Right kidney (tissue), 9 donors: ENCODE measurements at places on chromosomes 2 and 18.
A peak's percentile ranks its signal among the peaks of the same experiment; 100 is the strongest.

- peak; percentile 89 for DNase-seq
Observed at GRCh38 chr2:84970210-84970867, 622 bp upstream of the KCMF1 start.

DNA sequence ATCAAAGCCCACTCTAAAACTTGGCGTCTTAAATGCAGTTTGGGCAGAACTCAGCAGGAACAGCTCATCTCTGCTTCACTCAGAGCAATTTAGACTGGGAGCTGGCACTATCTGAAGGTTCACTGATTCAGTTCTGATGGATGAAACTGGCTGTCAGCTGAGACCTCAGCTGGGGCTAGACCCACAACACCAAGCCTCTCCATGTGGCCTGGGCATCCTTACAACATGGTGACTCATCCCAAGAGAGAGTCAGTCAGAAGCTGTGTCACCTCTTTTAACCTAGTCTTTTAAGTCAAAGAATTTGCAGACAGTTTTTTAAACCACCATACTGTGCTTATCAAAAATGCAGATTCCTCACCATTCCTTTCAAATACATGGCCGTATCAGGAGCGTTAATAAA, 62.6 kb upstream of the ZNF397 start:
- no peak for DNase-seq

GRCh38 chr2:195003881-195004471, 653.0 kb upstream of the SLC39A10 start:
- DNase-seq, result no peak

DNA sequence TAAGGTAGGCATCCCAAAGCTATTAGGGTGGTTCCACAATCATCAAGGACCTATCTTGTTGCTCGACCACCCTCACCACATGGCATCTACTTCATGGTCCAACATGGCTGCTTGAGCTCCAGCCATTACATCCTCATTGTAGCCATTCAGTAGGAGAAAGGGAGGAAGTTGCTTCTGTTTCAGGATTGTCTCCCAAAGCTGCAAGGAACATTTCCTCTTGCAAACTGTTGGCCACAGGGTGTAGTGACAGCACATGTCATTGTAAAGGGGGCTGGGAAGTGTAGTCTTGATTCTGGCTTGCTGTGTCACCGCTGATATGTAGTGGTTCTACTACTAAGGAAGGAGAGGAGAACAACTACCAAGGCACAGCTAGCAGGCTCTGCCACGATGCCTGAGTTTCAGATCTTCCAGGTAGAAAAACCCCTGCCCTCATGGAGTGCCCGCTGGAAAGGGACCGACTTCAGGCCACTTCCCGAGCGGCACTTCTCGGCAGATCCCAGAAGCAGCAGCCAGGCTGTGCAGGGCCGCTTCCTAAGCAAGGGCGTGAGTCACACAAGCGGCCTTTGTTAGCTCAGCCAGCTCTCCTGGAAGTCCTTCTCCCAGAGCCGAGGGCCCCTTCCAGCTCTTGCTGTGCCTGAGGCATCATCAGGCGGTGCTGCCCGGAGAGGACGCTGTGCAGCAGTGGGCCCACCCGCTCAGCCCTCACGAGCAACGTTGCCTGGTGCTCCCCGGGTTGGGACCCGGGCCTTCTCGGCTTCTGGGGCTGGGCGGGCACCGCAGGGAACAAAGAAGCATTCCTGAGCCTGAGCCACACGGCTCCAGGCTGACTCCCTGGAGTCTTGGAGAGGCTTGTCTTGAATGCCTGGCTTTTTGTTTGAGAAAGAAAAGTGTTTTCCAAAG, 58.2 kb downstream of the HS6ST1 start:
- peak; percentile 29 for DNase-seq

- DNase-seq, result no peak
Observed at GRCh38 chr18:67266246-67267237, 250.0 kb downstream of the DSEL start.

GRCh38 chr2:160859096-160859495, 301.1 kb upstream of the TANK start:
- no peak for DNase-seq

DNA sequence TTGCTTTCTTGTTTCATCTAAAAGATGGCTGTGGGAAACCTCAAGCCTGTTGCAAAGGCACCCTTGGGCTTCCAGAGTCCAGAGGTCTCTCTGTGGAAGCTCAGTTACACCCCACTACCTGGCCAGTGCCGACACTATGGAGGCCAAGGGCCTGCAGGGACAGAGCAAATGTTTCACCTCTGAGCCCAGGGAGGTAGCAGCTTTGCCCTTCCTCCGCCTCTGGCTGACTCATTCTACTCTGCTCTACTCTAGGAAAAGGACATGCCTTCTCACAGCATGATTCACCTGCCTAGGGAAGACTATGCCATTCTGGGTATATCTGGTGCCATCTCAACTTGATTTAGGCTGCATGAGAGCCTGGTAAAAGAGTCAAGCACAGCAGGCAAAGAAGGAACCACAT, 12.2 kb downstream of the MYOM1 start:
- no peak for DNase-seq

GRCh38 chr2:208793434-208793833, 386.8 kb downstream of the PTH2R start:
- DNase-seq, result no peak

DNA sequence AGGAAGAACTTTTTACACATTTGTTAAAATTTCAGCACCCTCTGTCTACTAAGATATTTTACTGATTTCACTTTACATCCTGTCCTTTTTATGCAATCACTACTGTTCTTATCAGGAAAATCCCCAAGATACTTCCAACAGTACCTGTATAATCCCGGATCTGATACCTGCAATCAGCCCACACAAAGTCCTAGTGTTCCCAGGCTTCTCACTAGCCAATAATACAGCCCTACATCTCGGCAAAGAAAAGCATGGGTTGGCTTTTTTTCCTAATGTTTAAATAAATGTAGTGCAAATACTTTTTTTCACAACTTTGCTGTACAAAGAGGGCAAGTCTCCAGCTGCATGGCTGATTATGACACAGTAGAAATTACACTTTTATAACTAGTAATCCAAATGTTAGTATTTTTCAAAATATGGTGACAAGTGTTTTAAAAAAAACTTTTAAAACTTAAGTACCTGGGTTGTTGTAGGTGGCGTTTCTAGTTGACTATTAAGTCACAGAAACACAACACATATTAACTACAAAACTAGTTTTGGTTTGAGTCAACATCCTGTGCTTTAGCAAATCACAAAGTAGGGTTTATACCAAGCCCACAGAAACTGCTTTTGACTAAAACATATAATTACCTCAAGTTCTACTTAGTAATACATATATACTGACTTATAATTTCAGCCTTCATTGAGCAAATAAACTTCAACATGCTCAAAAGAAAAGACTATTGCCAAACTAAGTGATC, 19.5 kb downstream of the CNOT11 start:
- no peak for DNase-seq

DNA sequence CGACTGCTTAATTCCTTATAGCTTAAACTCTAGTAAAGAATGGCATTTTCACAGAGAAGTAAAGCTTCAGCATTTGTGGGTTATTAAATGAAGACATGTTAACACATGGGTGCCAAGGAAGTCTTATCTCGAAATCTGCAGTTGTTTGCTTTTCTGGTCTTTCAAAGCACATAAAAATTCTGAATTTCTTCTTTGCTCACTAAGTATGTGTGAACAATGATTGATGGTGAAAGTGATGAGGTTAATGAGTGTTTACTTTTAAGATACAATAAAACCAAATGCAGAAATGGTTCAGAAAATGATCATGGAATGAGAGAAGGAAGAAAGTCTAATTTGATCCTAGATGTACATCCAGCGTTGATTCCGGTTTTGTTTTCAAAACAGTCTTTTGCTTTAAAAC, 234.6 kb upstream of the RAB12 start:
- DNase-seq, result no peak

DNA sequence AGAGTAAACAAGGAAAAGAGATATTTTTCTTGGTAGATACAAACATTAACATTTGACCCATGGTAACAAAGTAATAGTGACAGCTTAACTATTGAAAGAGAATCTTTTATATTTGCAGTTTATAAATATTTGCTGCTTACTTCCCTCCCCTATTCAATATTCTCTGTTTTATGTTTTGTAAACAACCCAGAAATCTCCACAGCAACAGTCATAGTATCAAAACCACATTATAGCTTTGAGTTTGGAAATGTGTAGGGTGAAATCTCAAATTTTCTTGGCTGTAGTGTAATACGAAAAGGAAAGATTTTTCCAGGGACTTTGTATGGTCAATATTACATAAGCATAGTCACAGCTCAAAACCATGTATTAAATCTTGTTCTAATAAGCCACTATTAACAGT, 511.2 kb downstream of the METTL4 start:
- DNase-seq, result no peak

- no peak for DNase-seq
Observed at GRCh38 chr2:173997269-173997668, 32.1 kb upstream of the SP3 start.

GRCh38 chr2:216562696-216563435, 64.2 kb downstream of the RPL37A start:
- DNase-seq, result no peak

DNA sequence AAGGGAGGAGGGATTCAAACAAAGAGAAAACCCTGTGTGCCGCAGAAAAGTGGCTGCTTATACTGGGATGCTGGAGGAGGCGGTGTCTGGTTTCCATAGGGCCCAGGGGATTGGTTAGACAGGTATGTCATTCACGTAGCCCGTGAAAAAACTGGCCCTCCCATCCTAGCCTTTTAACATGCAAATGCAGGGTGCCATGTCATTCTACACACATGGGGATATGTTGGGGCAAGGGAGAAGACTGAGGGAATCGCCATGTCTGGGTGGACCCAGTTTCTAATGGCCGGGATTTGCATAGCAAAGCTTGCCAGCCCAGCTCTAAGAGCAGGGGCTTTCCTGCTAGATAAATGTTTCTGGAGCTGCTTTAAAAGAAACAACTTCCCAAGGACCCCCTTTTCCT, 8.2 kb upstream of the RNU2-63P start:
- no peak for DNase-seq

DNA sequence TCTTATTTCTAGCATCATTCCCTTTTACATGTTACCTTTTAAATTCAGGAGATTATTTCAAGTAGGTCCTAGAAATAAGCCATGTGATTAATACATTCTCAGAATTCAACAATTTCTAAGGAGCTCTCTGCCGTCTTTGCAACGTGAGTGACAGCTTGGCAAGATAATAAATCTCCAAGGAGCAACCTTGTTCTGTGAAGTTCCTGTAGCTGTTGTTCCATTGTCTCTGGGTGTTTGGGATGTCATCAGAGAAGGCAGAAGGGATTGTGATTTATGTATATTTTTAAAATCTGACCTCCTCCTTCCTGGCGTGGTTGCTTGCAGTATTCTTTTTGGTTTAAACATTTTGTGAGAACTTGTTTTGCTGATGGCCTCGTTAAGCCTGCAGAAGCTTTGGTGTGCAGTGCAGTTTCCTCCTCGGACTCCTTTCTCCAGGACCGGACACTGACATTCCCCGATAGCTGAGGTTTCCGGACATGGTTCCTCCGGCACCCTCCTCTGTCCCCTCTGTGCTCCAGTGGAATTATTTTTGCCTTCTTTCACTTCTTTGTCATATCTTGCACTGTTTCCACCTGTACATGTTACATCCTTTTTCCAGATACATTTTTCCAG, 33.7 kb downstream of the RAMP1 start:
- no peak for DNase-seq

DNA sequence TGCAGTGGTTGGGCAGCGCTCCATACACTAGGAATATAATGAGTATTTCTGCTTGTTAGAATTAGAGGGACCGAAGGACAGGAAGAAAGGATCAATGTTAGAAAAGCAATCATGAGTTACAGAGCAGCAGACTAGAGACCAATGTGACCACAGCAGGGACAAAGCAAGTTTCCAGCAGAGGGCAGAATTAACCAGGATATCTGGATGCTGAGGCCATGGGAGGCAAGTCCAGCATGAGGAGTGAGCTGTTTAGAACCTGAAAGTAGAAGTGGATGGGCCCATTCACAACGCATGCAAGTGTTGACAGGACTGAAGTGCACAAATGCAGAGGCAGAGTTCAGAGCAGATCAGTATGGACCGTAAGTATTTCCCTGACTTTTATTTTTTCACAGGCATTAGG, 910.4 kb upstream of the GYPC start:
- DNase-seq, result peak; percentile 26

- no peak for DNase-seq
Observed at GRCh38 chr2:108074150-108074549, 87.8 kb downstream of the SLC5A7 start.

- no peak for DNase-seq
Observed at GRCh38 chr2:22521620-22522019, 863.4 kb upstream of the KLHL29 start.

DNA sequence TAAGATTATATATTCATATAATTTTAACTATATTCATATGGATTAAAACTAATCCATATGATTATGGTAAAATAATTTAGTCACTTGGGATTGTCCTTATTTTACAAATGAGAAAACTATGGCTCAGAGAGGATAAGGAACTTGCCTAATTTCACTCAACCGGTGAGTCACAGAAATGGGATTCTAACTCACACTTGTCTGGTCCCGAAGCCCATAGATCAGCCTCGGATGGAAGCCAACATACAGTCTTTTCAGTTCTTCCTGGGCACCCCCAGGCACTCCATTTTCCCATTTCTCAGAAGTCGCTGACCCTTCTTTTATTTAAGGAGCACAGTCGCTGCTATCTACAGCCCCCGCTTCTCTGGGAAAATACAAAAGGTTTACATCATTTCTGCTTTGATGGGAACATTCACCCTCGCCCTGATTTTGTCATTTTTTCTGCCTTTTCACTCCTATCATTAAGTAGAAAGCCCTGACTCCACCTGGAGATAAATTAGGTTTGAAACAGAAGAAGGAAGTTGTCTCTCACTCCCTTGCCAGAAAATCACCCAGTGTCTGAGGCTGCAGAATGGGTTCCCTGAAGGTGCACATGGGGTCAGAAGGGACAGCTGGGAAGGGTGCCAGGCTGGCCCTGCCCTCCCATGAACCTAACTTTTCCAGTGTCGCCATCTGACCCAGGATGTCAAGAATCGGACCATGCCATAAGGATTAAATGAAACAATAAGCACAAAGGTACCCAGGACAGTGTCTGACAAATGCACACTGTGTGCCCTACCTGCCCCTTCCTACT, 36.6 kb downstream of the CYP1B1 start:
- DNase-seq, result no peak

DNA sequence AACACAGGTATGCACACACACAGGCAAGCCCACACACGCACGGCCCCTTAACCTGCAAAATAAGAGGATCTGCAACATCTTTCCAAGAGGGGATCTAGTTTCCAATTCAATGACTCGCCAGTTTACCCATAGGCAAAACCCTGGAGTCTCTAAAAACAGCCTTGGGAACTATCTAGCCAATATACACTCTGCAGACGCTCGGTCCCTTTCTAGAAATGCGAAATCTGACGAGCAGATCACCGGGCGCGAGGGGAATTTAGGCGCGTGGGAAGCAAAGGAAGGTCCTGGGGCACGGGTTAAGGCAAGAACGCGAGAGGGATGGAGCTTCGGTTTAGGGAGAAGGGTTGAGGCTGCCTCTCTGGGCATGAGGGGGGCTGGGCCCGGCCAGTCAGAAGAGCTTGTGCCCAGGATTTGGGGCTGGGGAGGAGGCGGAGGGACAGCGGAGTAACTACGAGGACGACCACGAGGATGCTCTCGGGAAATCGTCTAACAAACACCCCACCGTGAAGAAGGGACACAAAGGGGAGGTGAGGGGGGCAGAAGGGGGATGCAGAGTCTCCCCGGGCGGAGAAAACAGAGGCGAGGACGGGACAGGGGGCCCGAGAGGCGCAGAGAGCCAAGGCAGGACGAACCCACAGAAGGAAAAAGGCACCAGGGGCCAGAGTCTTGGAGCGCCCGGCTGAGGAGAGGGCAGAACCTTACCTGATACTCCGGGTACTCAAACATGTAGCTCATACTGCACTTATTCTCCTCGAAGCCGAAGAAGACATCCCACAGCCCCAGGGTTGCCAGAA, 542 bp downstream of the PGAP1 start:
- peak; percentile 77 for DNase-seq
